ENCODE measurements at places on chromosomes 4 and X.

DNA sequence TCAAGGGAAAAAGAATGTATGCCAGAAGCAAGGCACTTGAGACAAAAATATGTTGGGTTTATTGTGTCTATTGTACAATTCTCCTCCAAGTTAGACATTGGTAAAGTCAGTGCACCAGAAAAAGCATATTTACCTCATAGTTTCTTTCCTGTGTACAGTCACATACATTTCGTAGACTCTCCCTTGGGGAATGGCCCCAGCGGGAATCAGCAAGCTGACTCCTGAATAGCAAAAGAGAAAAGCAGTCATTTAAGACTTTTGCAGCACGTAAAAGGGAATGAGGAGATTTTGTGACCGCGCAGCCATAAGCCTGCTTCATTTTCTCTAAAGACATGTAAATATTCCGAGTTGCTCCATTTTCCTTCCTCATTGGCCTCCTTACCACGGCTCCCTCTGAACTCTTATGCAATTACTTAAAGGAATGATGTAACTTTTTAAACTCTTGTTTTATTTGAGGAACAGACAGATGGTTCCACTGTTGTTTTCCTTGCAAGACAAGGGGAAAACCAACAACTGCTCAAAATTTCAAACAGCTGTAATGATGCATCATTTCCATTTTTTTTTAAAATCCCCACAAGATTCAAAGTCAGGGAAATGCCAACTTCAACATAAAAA lies 332.7 kb downstream of the UNC5C start:
- DNase-seq, result no peak

DNA sequence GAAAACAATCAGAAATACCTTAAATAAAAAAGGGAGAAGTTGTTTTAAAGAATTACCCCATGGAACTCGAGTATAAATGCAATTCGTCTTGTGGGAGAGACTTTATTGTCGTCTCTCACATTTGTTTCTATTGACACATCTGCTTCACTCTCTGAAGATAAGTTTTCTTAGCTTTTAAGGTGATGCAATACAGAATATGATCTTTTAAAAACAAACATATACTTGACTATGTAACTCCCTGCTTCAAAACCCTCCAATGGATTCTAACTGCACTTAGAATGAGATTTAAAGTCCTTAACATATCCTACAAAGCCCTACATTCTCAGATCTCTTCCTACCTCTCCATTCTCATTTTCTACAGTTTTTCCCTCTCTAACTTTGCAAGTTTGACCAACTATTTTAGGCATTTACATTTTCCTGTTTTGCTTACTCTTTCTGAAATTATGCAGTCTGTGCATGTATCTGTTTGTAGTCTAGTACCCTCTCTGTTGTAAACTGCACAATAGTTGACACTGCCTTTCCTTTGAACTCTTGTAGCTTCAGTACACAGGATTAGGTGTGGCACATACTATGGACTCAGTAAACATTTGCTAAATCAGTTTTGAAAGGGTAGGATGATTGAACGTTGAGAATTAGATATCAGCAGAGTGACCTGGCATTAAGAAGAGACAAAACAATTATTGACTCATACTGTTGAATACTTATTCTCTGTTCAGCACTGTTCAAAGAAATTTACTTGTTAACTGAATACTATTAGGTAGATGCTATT lies 59.8 kb downstream of the AGTR2 start:
- DNase-seq, result no peak

DNA sequence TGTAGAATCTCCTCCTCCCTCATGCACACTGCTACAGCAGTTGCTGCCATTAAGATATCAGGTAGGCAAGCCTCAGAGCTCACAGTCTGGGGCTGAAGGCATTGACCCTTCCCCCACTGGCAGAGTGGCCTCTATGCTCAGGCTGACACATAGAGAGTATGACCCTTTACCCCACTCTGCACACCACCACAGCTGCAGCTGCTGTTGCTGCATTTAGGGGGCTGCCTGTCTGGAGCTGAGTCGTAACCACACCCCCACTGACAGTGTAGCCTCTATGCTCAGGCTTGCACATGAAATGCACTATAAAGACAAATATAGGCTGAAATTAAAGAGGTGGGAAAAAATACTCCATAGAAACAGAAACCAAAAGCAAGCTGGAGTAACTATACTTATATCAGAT lies 289.3 kb upstream of the PABPC4L start:
- no peak for DNase-seq

GRCh38 chr4:182916483-182917181 lies 554 bp downstream of the DCTD start:
- peak; percentile 11 for DNase-seq

DNA sequence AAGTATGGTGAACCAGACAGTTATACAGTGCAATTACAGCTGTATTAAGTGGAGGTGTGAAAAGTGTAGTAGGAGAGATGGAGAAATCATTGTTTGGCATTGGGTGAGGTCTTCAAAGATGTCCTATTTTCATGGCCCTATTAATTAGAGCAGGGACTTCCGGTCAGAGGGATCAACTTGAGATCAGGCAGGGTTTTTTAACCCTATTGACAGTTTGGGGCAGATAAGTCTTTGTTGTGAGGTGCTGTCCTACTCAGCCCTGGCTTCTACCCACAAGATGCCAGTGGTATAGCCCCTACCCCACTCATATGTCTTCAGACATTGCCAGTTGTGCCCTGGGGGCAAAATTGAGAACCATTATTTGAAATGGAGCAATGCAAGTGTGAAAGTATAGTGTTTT lies 9.9 kb downstream of the USP9X start:
- DNase-seq, result no peak

GRCh38 chr4:175661437-175661836 lies 150.6 kb downstream of the GPM6A start:
- no peak for DNase-seq

DNA sequence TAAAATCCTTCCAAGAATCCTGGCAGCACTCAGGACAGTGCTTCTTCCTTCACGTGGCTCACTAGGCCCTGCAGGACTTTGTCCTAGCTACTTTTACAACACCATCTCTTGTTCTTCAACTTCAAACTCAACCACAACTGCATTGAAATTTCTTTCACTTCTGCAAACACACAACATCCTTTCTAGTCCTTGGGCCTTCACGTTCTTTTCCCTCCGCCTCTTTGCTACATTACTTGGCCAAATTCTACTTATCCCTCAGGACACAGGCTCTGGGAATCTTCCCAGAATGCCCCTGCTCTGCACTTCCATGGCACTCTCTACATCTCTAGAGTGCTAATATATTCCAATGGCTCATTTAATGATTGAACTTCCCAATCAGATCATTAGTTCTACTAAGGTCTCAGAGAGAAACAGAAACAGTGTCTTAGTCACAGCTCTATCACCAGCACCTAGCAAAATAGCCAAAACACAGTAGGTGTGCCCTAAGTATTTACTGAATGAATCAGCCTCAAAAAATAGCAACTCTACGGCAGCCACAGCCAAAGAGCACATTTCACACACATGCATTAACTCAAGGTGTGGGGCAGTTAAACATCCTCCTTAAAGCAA lies 73.3 kb downstream of the MANBA start:
- DNase-seq, result no peak

Measured in NCI-H2029 treated with DMSO at 0.1 percent for 48 hours (cell line).